ELR (cell line): ENCODE measurements at places on chromosomes 5 and 9.
A peak's percentile ranks its signal among the peaks of the same experiment; 100 is the strongest.

GRCh38 chr9:16611001-16611400 is 259.5 kb downstream of the BNC2 start:
- no peak for DNase-seq

DNA sequence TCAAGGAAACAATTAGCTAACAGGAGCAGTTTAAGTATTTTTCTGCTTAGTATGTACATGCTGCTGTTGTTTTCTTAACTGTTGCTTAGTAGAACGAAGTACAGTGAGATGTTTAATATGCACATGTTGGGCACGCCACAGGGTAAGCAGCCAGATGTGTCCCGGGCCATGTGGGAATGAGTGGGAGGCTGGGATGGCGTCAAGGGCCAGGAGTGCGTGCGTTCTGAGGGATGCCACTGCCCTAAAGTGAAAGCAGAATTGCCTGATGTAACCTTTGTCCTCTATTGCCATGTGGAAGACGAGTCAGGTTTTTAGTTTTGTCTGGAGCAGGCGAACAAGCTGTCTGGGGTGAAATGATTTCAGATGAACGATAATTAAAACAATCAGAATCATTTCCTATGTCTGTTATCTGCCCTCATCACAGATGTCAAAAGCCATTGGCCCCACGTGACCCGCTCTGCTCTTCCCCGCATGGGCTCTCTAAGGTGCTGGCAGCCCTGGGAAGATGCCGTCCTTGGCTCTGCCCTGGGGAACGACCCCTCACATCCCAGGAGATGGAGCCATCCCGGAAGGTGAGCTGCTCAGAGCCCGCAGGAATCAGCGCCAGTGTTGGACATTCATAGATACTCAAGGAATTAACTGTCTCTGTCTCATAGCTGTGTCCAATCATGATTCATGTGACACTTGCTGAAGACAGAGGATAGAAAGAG is 356.6 kb upstream of the IRX4 start:
- DNase-seq: no peak

- no peak for DNase-seq
Measured at GRCh38 chr5:149732324-149733128, 2.4 kb downstream of the PPARGC1B start.

- DNase-seq: no peak
Measured at GRCh38 chr5:81251922-81252321, 18.8 kb downstream of the CKMT2 start.

- peak; percentile 99 for DNase-seq
Measured at GRCh38 chr9:128370752-128371629, at the start of gene URM1. URM1 (plus strand) TSS chr9:128371374; CDS start chr9:128371381, 7 bp downstream.

DNA sequence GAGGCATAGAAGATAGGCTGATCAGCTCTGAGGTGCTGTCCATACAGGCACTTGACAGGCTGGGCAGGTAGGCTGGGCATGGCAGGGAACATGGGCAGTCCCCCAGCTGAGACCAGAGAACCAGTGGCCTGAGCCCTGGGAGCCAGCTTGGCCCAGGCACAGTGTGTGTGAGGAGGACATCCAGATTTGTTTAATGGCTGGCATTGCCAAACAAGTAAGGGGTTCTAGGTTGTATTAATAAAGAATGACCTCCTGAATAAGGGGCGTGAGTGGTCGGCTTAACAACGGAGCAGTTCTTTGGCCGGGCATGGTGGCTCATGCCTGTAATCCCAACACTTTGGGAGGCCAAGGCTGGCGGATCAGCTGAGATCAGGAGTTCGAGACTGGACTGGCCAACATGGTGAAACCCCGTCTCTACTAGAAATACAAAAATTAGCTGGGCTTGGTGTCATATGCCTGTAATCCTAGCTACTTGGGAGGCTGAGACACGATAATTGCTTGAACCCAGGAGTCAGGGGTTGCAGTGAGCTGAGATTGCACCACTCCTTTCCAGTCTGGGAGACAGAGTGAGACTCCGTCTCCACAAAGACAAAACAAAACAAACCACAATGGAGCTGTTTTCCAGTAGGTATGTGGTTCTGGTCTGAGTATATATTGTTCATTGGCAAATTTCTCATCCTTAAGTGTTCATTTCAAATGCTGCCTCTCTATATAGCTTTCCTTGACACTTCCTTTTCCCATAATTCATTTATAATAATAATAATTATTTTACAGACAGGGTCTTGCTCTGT is 56.2 kb downstream of the ANGPTL2 start:
- no peak for DNase-seq

- DNase-seq: no peak
Measured at GRCh38 chr9:10387282-10387681, 225.5 kb downstream of the PTPRD start.

DNA sequence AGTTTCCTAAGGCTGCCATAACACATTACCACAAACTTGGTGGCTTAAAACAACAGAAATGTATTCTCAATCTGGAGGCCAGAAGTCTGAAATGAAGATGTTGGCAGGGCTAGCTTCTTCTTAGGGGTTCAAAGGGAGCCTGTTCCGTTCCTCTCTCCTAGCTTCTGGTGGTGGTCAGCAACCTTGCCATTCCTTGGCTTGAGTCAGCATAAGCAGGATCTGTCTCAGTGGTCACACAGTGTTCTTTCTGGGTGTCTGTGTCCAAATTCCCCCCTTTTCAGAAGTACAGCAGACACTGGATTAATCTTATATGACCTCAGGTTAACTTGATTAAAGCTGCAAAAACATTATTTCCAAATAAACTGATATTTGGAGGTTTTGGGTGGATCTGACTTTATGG is 2.1 kb upstream of the OSMR start:
- DNase-seq: no peak
